Stimulated activated CD4-positive, alpha-beta T cell treated with anti-CD3 and anti-CD28 coated beads, Interleukin-2, amount 100 ng/mL, for 24 hours (primary cell): ENCODE measurements at places on chromosomes 7 and 10.

- DNase-seq: no peak
These were observed 36.4 kb downstream of the RABGEF1 start for GRCh38 chr7:66776800-66777442.

DNA sequence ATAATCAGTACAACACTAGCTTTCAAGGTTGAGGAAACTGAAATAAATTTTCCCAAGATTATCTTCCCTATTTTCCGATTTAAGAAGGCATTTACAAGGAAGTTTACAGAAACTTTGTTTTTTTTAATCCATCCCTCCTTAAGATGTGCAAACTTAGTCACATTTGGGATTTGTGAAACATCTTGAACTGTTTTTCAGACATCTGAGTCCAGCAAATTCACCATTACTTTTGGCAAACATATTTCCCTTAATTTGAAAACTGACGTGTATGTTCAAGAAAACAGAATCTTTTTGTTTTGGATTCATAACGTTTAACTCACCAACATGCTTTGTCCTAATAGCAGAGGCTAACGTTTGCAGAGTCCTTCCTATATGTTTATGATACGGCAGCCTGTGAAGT is 19.5 kb downstream of the GLI3 start:
- DNase-seq: no peak

DNA sequence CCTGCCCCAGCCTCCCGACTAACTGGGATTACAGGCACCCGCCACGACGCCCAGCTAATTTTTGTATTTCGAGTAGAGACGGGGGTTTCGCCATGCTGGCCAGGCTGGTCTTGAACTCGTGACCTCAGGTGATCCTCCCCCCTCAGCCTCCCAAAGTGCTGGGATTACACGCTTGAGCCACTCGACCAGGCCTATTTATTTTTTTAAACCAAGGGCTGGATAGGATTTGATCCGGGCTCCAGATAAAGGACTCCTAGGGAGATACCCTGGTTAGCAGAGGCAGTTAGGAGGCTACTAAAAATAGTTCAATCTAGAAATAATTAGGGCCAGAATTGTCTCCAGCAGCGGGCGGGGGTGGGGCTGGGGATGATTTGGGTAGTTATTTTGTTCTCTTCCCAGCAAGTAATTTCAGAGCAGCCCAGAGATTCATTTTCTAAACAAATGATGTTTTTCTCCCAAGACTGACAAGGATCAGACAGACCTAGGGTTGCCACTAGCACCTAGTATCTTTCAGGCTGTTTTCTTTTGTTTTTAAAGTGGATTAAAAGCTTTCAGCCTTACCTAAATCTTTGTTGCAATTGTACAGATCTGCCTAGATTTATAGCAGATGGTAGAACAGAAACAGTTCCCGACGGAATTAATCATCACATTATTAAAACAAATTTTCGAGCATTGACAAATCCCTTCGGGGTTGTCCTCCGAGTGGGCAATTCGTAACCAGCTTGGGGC is 859 bp upstream of the SMC3 start:
- no peak for DNase-seq

- no peak for DNase-seq
These were observed 9.9 kb upstream of the LIPM start for GRCh38 chr10:88792661-88793060.

DNA sequence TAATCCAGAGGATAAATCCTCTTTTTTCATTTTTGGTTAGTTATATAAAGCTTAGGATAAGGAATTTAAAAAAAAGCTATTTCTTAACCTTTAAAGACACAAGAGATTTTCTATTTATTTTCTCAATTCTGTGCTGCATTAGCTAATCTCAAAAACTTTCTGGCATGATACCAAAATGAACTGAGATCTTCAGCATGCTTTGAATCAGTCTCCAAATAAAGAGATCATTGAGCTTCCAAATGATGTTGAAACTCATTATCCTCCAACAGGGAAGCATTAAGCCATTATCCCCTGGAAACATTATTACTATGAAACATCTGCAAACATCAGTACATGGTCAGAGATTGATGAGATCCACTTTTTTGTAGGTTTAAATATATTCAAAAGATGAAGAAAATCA is 350.3 kb upstream of the TEX47 start:
- no peak for DNase-seq

GRCh38 chr10:101299211-101299610 is 54.8 kb upstream of the BTRC start:
- DNase-seq: no peak

DNA sequence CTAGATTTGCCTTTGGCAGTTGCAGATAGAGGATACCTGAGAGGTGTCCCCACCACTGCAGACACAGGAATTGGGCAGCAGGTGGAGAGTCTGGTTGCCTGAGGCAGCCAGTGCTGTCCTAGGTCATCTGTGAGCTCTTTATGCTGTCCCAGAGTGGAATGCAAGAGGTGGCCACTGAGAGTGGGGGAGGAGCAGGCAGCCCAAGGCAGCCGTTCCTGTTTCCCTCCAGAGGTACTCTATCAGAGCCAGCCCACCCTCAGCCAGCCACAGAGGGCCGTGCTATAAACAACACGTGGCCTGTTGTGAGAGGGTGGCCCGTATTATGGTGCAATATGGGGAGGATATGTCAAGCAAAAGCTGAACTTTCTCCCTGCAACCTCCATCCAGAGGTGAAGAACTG is 8.5 kb downstream of the LRRC18 start:
- no peak for DNase-seq

GRCh38 chr7:137916564-137916963 is 69.8 kb upstream of the DGKI start:
- no peak for DNase-seq

GRCh38 chr7:133268355-133268754 is 15.5 kb downstream of the EXOC4 start:
- DNase-seq: no peak

- DNase-seq: no peak
These were observed 58.0 kb upstream of the IL6 start for GRCh38 chr7:22668971-22669401.

- no peak for DNase-seq
These were observed 58.5 kb downstream of the MACC1 start for GRCh38 chr7:20158684-20159083.

DNA sequence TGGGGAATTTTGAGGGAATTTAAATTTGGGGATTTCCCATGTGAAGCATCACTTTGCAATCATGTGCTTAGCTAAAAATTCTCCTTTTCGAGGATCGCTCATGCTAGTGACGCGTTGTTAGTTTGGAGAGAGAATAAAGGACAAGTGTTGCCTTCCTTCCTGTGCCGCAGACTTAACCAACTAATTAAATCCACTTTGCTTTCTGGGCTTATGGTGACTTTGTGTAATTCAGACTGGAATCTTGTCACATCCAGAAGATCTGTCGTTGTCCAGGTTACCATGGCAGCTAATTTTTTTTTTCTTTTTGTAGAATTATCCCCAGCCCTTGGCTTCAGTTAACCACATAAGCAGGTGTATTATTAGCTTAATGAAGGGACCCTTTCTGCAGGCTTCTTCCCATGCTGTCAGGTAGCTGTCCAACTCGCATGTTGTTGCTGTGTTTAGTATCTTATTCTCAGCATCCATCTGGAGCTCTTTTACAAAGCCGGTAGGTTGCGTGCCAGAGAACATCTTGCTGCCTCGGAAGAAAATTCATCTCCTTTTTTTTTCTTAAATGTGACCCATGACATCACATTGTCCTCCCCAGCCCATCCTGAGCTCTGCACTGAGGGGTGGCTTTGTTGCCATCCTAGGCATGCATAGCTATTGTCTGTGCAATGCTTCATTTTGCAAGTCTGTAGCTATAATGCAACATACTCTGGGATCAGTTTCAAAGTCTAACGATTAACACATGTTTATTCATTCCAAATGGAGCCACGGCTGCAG is 47.2 kb upstream of the NRP1 start:
- DNase-seq: no peak
